ENCODE measurements at places on chromosomes 4 and X.

DNA sequence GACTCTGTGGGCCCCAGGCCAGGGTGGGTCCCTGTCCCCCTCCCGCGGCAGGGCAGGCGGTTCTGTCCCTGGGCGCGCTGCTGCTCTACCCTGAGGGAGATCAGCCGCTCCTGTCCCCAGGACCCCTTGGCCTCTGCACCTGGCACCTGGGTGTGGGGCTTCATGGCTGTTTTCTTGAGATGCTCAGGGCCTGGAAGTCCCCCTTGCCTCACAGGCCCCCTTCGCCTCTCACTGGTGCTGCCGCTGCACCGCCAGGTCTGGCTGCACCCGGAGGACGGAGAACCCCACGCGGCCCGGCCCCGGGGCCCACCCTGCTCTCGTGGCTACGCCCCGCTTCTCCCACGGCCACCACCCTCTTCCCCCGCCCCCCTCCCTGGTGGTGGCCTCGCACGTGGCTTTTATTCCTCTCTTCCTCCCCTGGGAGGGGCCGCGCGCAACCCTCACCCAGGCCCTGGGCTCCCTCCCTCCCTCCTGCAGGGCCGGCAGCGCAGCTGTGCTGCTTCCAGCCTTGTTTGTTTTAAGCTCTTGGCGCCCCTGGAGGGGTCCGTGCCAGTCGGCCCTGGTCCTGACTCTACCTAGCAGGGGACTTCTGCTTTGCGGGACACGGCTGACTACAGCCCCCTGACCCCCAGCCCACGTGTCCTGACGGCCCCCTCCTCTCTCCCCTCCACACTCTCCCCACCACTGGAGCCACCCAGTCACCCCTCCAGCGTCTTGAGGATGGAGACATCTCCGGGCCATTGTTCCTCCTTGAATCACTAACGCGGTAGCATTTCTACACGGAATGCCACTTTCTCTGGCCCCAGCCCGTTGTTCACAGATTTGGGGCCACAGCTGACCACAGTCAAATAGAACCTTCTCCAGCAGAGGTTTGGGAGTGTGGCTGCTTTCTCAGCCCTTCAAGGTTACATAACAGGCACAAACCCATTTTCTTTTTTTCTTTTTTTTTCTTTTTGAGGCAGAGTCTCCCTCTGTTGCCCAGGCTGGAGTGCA lies 20.6 kb upstream of the CLDN24 start:
- no peak for DNase-seq

DNA sequence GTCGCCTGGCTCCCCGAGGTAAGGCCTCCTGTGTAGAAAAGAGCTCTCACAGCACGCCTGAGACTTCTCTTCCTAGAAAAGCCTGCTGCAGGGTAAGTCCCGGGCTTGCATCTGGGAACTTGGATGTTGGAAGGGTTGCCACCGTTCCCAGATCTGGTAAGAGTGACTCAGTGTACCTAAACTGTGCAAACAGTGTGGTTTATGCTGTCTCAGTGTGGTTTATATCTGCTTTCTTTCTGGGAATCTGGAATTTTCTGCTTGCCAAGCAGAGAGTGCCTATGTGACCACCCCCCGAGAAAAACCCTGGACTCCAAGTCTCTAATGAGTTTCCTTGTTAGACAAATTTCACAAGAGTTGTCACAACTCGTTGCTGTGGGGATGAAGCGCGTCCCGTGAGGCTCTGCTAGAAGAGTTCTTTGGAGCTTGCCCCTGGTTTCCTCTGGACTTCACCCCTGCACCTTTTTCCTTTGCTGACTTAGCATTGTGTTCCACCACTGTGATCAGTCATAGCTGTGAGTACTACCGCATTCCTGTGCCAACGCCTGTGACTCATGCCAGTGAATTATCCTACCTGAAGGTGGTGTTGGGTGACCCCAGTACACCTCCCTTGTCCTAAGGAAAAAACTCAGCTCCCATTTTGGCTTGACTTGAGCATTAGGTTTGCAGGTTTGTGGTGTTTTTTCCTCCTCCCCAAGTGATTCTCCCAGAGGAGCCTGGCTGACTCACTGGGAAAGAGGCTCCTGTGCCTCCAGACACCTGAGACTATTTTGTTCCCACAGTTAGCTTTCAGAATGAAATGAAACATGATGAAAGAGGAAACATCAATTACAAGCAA lies 14.5 kb downstream of the SLC2A9 start:
- DNase-seq, result no peak

- no peak for DNase-seq
Measured at GRCh38 chr4:107570952-107571351, 149.1 kb downstream of the PAPSS1 start.

- DNase-seq, result no peak
Measured at GRCh38 chrX:41045960-41046567, 39.2 kb upstream of the USP9X start.

Measured in activated CD4-positive, alpha-beta T cell treated with anti-CD3 and anti-CD28 coated beads for 1 hour (primary cell).